ENCODE measurements at places on chromosomes 2 and 18.

- DNase-seq, result no peak
Observed at GRCh38 chr2:224881846-224882245, 160.4 kb downstream of the DOCK10 start.

- DNase-seq, result no peak
Observed at GRCh38 chr2:59752512-59752911, 800.9 kb downstream of the BCL11A start.

- no peak for DNase-seq
Observed at GRCh38 chr2:230068651-230069055, at the start of gene SLC16A14. Gene SLC16A14, minus strand, starts transcription at chr2:230068924. Its CDS starts 9,572 bp downstream, at chr2:230059352.

- no peak for DNase-seq
Observed at GRCh38 chr2:23532391-23533337, 147.7 kb downstream of the KLHL29 start.

DNA sequence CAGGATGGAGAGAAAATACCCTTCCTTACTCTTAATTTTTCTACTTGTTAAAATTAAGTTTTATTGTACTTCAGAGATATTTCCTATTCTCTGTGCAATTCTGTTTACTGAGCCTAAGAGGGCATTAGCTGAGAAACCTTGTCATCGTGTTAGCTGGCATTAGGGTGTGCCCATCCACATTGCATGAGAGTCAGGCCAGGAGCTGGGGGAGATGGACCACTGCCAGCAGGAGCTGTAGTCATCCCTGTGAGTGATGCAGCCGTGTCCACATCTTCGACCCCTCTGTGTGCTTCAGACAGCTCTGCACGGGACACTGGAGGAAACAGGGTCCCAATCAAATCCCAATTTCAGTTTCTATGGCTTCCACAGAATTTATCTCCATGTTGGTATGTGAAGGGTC lies 34.2 kb downstream of the ABCA12 start:
- no peak for DNase-seq

GRCh38 chr2:204944927-204945326 lies 399.7 kb downstream of the PARD3B start:
- DNase-seq, result no peak

- DNase-seq, result no peak
Observed at GRCh38 chr18:67468038-67468437, 48.5 kb downstream of the DSEL start.

DNA sequence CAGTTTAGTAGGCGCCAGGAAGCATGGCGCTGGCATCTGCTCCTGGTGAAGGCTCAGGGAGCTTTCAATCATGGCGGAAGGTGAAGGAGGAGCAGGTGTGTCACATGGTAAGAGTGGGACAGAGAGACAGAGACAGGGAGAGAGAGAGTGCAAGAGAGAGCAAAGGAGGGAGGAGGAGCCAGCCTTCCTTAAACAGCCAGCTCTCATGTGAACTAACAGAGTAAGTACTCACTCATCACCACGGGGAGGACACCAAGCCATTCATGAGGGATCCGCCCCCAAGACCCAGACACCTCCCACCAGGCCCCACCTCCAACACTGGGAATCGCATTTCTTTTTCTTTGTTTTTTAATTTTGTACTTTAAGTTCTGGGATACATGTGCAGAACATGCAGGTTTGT lies 40.8 kb upstream of the CLASP1 start:
- DNase-seq, result no peak

- no peak for DNase-seq
Observed at GRCh38 chr2:197647961-197648690, 27.3 kb downstream of the RFTN2 start.

- no peak for DNase-seq
Observed at GRCh38 chr2:152189622-152190495, 14.3 kb upstream of the STAM2 start.

- no peak for DNase-seq
Observed at GRCh38 chr2:239298116-239298804, 102.6 kb downstream of the HDAC4 start.

- DNase-seq, result no peak
Observed at GRCh38 chr2:201413143-201413542, 38.1 kb downstream of the TRAK2 start.

- DNase-seq, result no peak
Observed at GRCh38 chr2:129478902-129479517, 500.5 kb upstream of the RAB6C start.

DNA sequence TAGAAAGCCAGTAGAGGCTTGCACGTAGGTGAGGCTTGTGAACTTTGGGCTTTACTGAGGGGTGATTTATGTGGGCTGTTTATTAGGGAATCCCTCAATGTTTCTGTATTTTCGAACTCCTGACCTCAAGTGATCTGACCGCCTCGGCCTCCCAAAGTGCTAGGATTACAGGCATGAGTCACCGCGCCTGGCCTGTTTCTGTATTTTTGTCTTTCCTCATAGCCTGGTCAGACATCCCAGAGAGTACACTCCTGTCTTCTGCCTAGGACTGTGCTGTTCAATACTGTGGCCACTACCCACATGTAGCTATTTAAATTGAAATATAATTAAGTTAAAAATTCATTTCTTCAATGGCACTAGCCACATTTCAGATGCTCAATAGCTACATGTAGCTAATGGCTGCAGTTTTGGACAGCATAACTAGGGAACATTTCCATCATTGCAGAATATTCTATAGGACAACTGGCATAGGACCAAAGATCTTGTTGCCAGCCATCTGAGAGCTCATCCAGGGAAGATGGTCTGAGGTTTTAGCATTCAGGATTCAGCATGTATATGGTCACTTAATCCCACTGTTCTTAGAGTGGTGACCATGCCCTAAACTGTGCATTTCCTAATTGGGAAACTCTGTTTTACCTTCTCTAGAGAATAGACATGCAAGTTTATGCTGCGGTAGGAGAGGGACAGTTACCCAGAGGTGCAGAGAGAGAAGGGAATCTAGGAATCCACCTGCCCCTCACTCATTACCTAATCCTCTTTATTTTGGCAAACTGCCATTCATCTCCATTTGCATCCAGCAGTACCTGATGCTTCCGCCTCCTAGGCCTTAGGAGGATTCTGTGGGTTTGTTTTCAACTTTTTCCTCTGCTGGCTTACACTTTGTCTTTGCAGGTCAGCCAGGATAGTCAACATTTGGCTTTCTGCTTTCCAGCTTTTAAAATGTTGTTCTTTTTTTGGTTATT lies 64.4 kb downstream of the LCLAT1 start:
- DNase-seq, result no peak

DNA sequence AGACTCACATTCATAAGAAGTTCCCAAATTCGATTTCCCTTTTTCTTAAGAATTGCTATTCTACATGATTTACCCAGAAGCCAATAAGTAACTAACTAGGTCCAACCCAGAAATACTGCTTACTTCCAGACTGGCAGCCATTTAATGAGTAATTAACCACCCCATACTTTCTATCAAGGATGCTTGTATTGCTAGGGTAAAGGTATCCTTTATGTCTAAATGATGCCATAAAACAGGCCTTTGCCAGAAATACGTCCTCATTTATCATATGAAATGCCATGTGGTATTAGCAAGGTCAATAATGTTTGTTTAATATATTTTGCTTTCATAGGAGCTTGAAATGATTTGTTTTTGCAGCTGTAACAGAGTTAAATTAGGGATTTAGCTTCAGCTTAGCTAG lies 56.1 kb downstream of the PLEKHM3 start:
- no peak for DNase-seq

DNA sequence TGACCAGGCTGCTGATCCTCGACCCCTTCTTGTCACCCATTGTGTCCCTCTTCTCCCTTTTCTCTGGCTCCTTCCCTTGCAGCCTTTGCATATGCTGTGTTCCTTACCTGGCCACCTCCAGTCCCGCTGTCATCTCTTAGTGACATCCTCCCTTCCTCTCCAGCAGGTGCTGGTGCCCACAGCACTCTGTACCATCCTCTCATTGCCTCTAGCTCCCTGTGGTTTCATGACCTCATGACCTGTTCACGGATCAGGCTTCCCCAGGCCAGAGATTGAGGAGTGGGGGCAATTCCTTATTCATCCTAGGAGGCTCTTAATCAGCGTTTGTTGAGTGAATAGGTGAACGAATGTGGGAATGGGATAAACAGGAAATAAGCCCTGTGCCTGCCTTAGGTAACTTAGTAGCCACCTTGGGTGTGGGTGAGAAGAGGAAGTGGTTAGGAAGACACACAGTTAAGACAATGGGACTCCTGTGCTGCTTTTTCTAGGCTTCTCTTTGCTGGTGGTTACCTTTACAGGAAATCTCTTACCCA lies 35.5 kb downstream of the ITGA6 start:
- DNase-seq, result no peak

DNA sequence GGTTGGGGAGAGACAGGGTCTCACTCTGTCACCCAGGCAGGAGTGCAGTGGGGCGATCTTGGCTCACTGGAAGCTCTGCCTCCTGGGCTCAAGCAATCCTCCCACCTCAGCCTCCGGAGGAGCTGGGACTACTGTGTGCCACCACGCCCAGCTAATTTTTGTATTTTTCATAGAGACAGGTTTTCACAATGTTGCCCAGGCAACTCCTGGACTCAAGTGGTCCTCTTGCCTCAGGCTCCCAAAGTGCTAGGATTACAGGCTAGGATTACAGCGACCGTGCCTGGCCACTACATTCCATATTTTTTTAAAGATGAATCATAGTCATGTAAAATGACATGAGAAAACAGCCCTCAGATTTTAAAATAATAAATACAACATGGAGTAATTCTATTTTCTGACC lies 32.3 kb downstream of the CWC22 start:
- DNase-seq, result no peak
